Activated naive CD8-positive, alpha-beta T cell treated with anti-CD3 and anti-CD28 coated beads, Interleukin-2, amount 50 U/mL, for 16 hours (primary cell): ENCODE measurements at places on chromosomes 11 and 22.

DNA sequence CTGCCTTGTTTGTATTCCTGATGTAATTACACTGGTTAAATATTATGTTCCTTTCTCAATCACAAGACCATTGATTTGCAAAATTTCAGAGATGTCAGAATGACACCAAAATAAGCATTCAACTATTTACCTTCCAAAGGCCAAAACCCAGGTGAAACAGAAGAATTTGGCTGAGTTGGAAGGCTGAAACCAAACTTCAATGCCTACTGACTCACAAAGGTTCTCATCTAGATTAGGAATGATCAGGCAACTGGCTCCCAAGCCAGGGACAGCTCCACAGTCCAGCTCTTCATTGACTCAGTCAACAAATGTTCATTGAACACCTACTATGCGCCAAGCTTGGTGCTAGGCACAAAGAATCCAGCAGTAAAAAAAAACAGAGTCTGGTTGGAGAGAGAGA, 13.4 kb upstream of the SLC35C1 start:
- DNase-seq: no peak

DNA sequence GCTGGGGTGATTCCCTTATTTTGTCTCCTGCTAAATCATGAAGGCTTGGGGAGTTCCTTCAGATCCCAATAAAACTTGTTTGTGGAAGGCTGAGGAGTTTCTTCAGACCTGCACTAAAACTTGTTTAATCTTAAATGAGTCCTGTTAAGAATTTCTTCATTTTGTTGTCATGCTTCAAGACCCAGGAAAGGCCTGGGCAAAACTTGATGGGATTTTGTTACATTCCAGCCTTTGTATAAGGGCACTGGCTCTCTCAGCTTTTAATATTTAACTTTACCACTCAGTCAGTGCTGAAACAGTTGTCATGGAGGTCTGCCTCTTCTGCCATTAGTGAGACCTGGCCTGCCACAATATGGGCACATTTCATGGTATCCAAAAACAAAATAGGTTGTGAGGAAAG, 699.0 kb downstream of the ETS1 start:
- DNase-seq: no peak

DNA sequence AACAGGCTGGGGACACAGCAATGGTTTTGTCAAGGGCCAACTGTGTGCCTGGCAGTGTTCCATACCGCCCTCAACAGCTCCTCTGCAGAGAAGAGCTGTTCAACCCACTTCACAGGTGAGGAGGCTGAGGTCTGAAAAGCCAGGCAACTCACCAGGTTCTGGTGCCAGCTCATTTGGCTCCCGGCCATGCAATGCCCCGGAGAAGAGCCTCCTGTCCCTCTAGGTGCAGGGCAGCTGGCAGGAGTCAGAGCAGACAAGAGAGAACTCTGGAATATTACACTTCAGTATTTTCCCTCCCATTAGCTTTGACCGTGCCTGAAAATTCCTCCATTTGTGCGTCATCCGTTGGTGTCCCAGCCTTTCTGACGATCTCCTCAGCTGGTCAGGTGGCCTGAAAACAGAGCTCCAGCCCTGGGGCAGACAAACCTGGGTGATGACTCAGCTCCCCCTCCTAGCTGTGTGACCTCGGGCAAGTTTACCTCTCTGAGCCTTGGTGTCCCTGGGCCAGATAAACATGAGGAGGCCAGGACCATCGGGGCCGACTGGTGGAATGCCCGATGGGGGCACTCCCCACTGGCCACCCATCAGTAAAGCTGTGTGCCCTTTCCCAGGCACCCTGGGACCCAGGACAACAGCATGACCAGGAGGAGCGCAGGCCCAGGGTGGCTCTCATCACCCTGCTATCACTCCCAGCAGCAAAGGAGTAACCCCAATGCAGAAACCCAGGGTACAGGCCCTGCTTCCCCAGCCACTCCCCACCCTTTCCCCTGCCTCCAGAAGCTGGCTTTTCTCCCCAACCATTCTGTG, 9.6 kb upstream of the C1QTNF6 start:
- DNase-seq: no peak

GRCh38 chr11:129298988-129299387, 76.7 kb upstream of the BARX2 start:
- no peak for DNase-seq

DNA sequence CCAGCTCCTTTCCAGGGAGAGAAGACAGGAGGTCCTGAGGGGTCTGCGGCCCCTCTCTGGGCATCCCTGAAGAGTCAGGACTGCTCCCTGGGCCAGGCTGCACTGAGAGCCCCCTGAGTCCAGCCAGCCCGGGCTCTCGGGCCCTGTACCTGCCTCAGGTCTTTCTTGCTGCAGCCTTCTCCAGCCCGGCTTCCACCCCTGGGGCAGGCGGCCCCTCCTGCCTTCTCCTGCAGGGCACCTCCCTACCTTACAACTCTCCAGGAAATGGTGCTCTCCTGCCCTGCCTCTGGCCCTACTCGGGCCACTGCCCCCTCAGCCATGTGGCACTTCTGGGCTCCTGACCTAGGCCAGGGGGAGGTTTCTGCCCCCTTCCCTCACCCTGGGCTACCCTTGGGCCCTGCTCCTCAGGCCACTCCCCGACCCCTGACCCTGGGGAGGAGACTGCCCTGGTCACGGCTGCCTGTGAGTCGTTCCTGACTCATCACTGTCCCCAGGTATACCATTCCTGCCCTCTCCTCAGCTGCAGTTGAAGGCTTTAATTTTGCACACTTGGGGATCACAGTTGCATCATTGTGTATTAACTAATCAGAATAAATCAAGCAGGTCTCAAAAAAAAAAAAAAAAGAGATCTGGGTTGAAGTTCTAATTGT, 251.1 kb downstream of the NXPE2 start:
- no peak for DNase-seq

GRCh38 chr11:69161117-69161407, 5.3 kb downstream of the SMIM38 start:
- no peak for DNase-seq

GRCh38 chr11:24515632-24516031, 18.8 kb downstream of the LUZP2 start:
- no peak for DNase-seq

- DNase-seq: no peak
Observed at GRCh38 chr11:69452206-69452987, 29.1 kb upstream of the LINC01488 start.

GRCh38 chr11:83042964-83043711, 28.6 kb downstream of the RAB30 start:
- no peak for DNase-seq

GRCh38 chr11:17719028-17719937, at the start of gene MYOD1:
TSS of gene MYOD1 (plus strand) at chr11:17719571. CDS start at chr11:17719783, 212 bp downstream.
- DNase-seq: no peak

DNA sequence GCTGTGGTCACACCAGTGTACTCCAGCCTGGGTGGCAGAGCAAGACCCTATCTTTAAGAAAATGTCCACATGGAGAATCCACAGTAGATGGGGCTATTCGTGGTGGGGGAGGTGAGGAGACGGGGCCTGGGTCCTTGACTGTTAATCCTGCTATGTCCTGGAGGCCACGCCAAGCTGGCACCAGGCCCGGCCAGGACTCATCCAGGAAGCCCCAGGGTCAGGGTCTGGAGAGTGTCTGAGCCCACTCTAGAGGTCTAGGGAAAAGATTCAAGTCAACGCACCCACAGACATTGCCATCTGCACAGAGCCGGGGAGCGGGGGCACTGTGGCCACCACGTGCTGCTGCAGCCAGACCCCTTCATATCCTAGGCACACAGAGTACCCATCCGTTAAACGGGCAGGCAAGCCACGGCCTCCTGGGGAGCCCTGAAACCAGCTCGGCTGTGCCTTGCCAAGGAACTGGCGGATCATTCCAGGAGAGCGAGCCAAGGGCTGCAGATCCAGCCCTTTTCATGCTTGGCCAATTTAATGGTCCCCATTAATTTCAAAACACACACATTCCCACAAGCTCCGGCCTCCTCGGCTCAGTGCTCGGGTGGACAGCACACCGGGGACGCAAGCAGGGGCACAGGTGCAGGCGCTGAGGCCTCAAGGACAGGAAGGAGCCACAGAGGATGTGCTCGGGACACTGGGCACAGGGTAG, 24.7 kb downstream of the MACROD1 start:
- DNase-seq: no peak

DNA sequence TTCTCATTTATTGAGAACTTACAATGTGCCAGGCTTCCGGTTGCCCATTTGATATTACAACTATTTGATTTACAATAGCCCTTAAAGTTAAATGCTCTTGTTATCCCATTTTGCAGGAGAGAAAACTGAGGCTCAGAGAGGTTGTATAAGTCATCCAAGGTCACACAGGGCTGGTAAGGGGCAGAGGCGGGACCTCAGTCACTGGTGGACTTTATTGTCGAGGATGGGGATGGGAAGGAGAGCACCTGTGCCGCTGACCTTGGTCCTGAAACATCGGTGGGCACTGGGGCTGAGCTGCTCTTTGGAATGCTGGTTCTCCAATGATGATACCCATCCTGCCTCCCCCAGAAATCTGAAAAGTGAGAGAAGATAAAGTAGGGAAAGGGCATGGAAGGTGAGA, 265.4 kb downstream of the MIAT start:
- no peak for DNase-seq

- DNase-seq: no peak
Observed at GRCh38 chr11:27697679-27698275, 2.5 kb downstream of the BDNF start.

- no peak for DNase-seq
Observed at GRCh38 chr11:68160100-68160695, 39.0 kb upstream of the CHKA start.

- DNase-seq: no peak
Observed at GRCh38 chr11:45097721-45098493, 48.5 kb upstream of the PRDM11 start.

DNA sequence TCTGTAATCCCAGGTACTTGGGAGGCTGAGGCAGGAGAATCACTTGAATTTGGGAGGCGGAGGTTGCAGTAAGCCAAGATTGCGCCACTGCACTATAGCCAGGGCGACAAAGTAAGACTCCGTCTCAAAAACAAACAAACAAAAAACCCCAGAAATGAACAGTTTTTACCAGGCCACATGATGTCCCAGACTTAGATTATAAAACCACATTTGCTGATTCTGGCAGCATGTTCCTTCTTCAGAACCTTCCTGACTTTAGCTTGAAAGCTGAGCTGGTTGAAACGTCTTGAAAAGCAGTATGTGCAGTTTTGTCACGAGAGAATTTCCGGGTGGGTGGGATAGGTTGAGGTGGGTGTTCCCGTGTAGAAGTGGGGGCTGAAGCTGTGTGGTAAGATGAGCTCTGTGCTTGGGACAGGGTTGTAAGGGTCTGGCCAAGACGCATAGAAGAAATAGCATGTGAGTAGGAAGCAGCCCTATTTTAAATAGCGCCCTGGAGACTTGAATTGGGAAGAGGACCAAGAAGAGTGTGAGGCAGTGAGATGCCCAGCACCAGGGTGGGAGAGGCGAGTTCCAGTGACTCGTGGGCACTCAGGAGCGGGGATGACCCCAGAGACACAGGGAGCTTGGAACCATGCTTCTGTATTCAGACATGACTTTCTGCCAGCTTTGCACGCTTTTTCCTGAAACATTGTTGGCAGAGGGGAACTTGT, 7.6 kb downstream of the AP2A2 start:
- DNase-seq: no peak

DNA sequence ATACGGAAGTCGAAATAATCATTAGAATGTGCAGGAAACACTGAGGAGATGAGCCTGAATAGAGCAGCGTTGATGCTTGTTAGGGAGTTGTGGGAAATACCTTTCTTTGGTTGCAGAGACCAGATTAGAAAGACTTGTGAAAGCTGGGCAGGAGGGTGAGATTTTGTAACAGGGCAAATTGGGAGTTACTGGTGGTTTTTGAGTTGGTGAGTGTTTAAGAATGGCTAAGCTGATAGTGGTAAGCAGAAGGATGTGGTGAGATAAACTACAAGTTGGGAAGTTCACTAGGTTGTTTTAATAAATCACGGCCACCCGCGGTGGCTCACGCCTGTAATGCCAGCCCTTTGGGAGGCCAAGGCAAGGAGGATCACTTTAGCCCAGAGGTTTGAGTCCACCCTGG, 34.4 kb downstream of the MCAM start:
- DNase-seq: no peak

- no peak for DNase-seq
Observed at GRCh38 chr11:70778883-70779282, 380.6 kb downstream of the CTTN start.

DNA sequence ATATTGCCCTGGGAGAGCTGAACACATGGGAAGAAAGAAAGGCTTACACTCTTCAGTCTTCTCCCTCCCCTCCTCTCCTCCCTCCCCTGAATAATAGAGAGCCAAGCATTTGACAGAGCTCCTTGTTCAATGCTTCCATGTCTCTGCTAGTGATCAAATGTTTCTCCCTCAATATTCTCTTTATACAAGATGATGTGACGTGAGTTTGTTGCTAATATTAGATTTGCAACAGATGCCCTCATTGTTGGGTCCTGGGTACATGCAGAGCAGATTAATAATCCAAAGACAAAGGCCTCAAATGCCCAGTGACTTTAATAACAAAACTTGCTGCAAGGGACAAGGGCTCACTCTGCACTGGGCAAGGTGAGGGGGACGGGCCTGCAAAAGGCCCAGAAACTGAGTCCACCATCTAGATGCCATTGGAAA, 7.1 kb upstream of the ENDOD1 start:
- DNase-seq: no peak

DNA sequence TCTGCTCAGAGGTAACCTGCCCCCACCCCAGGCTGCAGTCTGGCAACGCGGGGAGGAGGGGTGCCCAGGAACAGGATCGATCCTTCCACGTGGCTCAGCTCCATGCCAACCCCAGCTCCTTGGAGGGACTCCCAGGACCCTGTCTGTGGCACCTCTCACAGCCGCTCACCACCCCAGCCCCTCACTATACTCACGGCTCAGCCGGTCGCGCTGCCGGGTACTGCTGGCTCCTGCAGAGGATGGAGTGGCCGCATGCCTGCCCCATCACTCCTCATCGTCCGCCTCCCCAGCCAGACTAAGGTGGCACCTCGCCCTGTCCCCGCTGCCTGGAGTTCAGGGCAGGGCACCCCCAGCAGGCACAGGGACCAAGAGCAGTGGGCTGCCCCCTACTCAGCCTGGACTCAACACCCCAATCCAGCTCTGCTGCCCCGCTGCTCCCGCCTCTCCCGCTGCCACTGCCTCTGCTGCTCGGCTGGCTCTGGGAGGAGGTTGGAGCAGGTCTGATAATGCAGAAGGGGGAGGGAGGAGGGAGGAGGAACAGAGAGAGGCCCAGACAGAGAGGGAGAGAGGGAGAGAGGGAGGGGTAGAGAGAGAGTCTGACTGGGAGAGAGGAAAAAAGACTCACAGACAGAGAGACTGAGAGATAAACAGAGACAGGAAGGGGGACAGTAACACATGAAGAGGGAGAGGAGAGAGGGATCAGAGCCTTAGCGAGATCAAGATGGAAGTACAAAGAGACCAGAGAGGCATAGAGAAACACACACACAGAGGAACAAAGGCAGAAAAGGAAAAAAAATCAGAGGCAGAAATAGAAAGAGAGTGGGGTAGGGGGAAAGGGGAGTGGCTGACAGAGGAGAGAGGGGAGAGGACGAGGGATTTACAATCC, at the start of gene PDE2A:
TSS of gene PDE2A (minus strand) at position 480 of the 886 bp plus-strand sequence. CDS start at position 265, 215 bp downstream.
- no peak for DNase-seq

GRCh38 chr11:554428-555226, 5.9 kb downstream of the LMNTD2 start:
- peak; percentile 55 for DNase-seq

GRCh38 chr22:44311855-44312170, 938 bp downstream of the SHISAL1 start:
- no peak for DNase-seq
